CD14-positive monocyte (primary cell): ENCODE measurements at places on chromosomes 5 and 9.

- no peak for DNase-seq
Observed at GRCh38 chr5:5883146-5883545, 460.7 kb downstream of the ICE1 start.

GRCh38 chr5:96101358-96102089, 139.9 kb upstream of the ELL2 start:
- no peak for DNase-seq

DNA sequence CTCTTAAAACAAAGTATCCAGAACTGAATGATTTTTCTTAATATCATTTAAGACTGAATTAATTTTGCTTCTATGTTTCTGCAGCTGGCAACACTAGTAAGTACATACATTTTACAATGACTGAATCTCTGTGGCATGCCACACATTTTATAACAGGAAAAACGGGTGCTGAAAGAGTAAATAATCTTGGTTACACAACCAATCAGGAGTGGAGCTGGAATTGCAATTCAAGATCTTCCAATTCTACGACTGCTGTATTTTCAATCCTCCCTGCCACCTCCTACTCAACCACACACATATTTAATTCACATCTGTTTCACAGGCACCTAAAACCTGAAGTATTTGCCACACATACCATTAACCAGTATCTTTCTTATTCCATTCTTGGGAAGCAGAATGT, 52.7 kb upstream of the NR5A1 start:
- no peak for DNase-seq

GRCh38 chr9:20319641-20320337, 302.5 kb downstream of the MLLT3 start:
- DNase-seq = no peak

DNA sequence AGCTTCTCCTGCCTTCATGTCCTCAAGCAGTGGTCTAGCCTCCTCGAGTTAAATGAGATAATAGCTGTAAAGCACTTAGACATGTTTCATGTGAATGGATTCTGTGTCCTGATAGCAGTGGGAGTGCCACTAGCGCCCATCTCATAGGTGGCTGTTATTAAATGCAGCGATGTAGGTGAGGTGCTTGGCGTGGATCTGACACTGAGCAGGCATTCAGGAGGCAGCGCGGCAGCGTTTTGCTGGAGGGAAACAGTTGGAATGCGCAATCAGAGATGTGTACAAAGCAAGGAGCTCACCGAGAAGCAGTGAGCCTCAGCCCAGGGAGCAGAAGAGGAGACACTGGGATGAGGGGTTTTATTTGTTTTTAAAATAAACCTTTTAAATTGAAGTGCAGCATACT, 106.6 kb downstream of the RGS3 start:
- no peak for DNase-seq

DNA sequence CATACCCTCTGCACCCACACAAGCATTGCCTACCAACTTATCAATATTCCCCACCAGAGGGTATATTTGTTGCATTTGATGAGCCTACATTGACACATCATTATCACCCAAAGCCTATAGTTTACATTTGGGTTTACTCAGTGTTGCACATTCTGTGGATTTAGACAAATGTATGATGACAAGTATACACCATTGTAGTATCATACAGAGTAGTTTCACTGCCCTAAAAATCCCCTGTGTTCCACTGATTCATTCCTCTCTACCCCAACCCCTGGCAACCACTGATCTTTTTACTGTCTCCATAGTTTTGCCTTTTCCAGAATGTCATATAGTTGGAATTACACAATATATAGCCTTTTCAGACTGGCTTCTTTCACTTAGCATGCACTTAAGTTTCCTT, 85.7 kb upstream of the CPLX2 start:
- DNase-seq = no peak

GRCh38 chr9:16119261-16120230, 566.7 kb downstream of the CCDC171 start:
- DNase-seq = no peak

DNA sequence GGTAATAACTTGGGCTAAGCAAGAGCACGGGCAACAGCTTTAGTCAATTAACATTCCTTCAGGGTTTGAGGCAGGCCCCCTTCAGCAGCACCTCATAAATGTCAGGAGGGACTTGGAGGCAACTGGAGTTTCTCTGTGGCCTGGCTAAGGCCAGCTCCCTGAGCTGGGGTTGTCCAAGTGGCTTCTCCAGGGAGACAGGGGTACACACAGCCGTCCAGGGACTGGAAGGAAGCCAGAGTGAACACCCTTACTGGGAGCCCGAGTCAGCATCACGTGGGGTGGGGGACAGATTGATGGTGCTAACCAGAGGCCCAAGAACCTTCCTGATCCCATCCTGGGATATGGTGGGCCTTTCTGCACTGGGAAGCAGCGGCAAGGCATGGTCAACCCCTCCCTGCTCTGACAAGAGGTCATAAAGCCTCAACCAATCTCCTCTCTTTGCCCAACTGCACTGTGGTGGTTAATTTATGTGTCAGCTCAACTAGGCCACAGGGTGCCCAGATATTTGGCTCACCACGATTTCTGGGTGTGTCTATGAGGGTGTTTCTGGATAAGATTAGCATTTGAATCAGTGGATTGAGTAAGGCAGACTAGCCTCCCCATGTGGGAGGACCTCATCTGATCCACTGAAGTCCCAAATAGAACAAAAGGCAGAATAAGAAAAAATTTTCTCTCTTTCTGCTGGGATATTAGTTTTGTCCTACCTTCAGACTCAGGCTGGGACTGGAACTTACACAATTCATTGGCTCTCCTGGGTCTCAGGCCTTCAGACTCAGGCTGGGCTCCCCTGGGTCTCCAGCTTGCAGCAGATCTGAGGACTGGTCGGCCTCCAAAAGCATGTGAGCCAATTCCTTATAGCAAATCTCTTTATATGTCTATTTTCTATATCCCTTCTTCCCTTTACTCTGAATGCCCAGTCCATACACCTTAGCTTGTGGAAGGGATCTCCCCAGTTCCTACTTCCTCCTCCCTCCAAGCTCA, 127.2 kb upstream of the LARP1 start:
- no peak for DNase-seq

GRCh38 chr5:139561655-139562451, 714 bp downstream of the UBE2D2 start:
- DNase-seq = peak; percentile 36

GRCh38 chr9:86531971-86532640, 177.9 kb upstream of the TUT7 start:
- no peak for DNase-seq

DNA sequence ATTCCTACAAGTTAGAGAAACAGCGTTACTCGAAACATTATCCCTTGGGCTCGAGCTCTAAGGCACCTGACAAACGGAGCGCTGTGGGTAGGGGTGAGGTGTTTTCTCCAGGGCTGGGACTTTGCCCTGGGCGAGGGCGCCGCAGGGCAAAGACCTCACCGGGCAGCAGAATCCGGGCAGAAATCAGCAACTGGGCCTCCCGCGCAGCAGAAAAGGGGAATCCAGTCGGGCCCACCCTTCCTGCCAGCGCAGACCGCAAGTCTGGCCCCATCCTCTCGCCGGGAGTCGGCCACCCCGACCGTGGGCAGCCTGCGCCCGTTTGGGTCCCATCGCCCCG, 430 bp upstream of the MSH3 start:
- no peak for DNase-seq

- peak; percentile 60 for DNase-seq
Observed at GRCh38 chr5:159198063-159199036, 11.0 kb downstream of the RNF145 start.

- DNase-seq = no peak
Observed at GRCh38 chr9:107566611-107567061, 77.1 kb upstream of the KLF4 start.

- no peak for DNase-seq
Observed at GRCh38 chr9:8733131-8733954, 933.8 kb upstream of the DMAC1 start.

DNA sequence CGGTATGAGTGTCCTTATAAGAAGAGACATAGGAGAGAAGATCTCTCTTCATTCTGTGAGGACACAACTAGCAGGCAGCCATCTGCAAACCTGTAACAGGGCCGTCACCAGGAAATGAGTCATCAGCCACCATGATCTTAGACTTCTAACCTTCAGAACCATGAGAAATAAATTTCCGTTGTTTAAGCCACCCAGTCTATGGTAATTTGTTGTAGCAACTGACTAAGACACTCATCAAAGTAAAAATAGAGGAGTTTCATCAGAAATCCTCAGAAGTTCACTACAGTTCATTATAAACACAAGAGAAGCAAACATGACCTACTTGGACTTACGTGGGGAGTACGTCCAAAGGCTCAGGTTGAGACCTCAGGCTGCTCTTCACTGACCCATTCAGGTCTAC, 357.7 kb downstream of the SEMA5A start:
- DNase-seq = no peak

DNA sequence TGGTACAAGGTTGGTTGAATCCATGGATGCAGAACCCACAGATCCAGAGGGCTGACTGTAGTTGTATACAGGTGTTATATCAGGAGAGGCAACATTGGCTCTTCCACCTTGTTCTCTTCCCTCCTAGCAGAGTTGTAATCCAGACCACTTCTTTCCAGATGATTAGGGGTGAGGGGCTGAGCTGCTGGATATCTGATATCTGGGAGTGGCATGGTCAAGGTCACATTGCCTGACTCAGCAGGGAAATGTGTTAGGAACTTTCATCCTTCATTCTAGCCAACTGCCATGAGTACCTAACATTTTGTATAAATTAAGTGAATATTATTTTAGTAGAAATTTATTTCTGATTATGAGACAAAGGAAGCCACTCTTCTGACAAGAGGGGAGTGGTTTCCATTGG, 7.3 kb downstream of the DAPK1 start:
- DNase-seq = no peak

- DNase-seq = no peak
Observed at GRCh38 chr5:96074870-96075269, 113.2 kb upstream of the ELL2 start.
